ENCODE measurements at places on chromosomes 7 and 10.

DNA sequence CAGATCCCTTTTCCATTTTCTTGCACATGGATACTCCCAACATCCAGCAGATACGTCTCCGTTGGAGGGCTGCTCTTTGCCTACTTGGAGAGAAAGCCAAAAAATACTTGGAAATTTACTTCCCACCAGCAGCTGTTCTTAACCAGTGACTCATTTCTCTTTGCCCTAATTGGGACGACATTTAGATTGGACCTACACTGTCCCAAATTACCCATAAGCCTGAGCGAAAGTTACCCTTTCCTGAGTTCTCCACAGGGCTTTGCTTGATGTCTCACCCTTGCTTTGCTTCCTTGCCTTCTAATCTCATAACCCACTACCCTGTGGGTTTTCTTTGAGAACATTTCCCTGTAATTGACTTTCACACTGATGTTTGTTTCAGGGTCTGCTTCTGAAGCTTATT, 48.1 kb downstream of the SAMD8 start:
- DNase-seq: no peak

DNA sequence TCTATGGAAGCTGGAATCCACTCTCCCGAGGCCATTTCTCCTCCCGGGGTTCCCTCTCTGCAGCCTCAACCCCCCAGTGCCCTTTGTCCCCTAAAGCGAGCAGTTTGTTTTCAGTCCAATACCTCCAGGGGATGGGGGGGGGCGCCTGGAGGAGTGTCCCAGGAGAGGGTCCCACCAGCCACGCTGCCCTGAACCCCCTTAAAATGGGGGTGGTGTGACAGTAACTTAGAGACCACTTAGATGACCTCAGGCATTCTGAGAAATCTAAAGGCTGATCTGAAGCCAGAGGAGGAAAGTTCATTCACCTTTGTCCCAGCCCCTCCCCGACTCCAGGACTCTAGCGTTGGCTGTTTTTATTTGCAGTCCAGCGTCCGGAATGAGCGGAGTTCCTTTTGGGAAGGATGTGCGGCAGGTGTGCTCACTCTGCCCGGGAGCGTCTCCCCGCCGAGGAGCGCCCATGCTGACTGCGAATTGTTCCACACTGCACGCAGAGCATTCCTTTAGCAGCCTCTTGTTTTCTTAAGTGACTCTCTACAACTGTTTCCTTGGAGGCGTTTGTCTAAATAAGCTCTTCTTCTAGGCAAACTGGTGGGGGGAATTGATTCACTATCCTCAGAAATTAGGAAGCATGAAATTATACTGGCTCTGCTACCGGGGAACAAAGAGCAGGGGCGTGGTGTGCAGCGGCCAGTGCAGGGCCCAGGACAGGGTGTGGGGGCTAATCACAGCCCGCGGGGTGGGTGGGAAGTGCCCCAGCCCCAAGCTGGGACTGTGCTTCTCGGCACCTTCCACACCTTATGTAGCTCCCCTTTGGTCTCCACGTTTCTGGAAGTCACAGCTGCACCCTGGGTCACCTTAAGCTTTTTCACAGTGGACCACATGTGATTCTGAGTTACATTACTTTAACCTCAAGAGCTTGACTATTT, 46.3 kb downstream of the SYPL1 start:
- no peak for DNase-seq

DNA sequence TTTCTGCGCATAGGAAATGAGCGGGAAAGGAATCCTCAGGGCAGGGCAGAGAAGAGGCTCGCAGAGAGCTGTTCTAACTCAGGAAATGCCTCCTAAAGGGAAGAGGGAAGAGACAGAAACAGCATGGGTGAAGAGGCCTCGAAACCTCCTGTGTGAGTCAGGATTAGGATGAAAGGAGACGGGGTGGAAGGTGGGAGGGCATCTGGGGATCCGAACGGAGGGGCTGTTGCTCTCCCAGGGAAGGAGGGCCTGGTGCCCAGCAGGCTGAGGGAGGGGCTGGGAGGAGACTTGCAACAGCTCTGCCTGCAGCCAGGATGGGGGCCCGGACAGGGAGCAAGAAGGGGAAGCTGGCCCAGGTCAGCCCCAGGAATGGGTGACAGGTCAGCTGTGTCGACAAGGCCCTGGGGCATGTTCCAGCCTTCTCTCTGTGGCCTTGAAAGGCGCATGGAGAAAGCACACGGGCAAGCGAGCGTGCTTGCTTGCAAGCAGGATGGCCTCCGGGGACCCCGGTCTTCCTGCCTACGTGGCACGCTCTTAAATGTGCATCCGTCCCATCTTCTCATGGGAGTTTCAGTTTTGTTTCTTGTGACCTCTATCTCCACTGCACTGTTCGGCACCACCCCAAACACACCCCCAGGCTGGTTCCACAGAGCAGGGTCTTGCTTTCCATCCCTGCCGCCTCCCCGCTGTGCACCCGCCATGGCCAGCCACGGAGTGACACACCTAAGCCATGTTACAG, 63.5 kb downstream of the HIPK2 start:
- DNase-seq: peak; percentile 46

- DNase-seq: no peak
Observed at GRCh38 chr7:16430133-16430532, 8.8 kb upstream of the CRPPA start.

DNA sequence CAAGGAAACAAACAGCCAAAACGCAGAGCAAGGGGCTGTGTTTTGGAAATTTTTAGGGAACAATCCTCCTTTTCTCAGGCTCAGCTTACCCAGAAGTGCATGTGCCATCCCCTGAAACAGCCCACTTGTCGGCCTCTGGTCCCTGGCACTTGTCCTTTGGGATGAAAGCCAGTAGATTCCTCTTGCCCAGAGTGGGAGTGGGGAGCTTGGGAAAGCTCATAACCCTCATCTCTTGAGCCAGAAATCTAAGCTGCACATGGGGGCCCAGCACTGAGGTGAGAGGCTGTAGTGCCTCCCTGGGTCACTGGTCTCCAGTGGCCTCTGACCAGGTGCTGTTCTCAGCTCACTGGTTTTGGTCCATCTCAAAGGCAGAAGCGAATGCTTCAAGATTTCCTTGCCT, 150.3 kb downstream of the RNF216 start:
- no peak for DNase-seq

Data from CD4-positive, alpha-beta T cell treated with Interleukin-1 beta for 1 hour (primary cell).